Mesenchymal stem cell (in vitro differentiated cells and primary cell): ENCODE measurements at places on chromosomes 12 and 14.

- DNase-seq: peak; percentile 79
Measured at GRCh38 chr12:120229487-120230325, 28.8 kb upstream of the RPLP0 start.

- no peak for DNase-seq
Measured at GRCh38 chr12:83985084-83985483, 927.5 kb downstream of the SLC6A15 start.

DNA sequence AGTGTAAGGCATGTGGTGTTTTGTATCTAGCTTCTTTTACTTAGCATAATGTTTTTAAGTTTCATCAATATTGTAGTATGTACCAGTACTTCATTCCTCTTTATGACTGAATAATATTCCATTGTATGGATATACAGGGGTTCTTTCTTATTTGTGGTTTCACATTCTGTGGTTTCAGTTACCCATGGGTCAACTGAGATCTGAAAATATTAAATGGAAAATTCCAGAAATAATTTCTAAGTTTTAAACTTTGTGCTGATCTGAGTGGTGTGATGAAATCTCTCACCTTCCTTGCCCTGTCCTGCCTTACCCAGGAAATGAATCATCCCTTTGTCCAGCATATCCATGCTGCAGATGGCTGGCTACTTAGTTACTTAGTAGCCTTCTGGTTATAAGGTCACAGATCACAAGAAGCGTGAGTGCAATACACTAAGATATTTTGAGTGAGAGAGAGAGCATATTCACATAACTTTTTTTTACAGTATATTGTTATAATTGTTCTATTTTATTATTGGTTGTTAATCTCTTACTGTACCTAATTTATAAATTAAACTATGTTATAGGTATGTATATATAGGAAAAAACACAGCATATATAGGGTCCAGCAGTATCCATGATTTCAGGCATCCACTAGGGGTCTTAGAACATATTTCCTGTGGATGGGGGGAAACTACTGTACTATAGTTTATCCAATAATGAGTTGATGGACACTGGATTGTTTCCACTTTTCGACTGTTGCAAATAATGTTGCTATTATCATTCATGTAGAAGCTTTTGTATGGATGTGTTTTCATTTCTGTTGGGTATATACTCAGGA lies 59.6 kb upstream of the LRTM2 start:
- DNase-seq: peak; percentile 66

DNA sequence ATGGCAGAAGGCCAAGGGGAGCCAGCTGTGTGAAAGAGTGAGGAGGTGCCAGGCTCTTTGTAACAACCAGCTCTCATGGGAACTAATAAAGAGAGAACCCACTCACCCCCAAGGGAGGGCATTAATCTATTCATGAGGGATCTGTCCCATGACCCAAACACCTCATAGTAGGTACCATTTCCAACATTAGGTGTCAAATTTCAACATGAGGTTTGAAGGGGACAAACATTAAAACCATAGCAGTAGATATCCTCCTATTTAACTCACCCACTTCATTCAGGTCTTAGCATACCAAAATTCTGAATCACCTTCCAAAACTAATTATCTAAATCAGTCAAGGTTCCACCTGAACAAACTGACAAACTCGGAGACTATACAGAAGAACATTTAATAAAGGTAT lies 75.3 kb downstream of the PPFIA2 start:
- DNase-seq: no peak

- DNase-seq: peak; percentile 54
Measured at GRCh38 chr14:81436296-81437138, 36.4 kb upstream of the STON2 start.

GRCh38 chr12:39331539-39332261 lies 111.2 kb downstream of the KIF21A start:
- no peak for DNase-seq

DNA sequence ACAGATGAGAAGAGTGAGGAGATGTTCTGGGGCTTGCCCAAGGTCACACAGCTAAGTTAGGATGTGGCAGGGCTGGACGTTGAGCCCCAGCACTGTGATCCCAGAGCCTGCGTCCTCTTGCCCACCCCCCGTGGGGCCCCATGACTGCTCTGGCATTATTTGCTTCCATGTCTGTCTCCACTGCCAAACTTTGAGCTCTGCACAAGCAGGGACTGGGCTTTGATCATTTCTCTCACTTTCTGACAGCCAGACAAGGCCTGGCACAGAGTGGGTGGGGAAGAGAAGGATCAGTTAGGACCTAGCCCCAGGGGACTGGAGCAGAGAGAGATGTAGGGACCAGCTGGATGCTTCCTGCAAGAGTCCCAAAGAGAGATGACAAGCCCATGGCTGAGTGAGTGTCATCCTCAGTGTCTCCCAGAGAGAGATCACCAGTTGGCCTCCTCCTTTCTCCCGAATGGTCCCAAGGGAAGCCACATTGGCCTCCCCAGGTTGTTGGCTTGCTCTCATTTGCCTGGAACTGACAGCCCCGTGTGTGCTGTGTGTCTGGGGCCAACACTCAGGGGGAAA lies 126.7 kb upstream of the PWP1 start:
- DNase-seq: no peak
